ENCODE measurements at places on chromosomes 5 and 9.

DNA sequence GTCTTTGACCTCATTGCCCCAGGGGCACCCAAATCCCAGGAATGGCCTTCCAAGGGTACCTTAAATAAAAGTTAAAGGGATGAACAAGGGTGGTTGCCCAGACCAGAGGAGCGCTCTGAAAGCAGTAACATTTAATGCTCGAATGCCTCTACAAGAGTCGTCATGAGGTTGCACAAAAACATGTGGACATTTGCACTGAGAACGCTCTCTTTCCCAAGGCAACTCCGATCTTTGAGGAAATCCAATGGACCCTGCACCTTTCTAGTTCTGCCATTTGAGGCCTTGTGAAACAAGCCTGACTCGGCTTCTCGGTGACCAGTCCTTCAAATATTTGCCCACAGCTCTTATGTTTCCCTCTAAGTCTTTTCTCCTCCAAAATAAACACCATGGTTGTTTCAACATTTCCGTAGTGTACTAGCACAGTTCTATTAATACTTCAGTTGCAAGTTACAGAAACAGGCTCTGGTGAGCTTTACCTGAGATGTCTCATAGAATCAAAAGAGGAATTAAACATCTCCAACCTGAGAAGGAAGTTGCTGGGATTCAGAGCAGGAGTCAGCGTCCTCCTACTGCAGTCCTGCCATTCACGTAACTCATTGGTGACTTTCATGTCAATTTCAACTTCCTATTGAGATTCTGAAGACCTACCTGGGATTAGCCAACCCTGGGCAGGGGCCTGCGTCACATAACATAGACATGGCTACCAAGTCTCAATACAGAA lies 168.8 kb upstream of the RAI14 start:
- no peak for DNase-seq

- no peak for DNase-seq
Measured at GRCh38 chr5:40601198-40601868, 78.4 kb upstream of the PTGER4 start.

GRCh38 chr5:57054671-57055070 lies 102.7 kb upstream of the MIER3 start:
- DNase-seq = no peak

- DNase-seq = no peak
Measured at GRCh38 chr9:19701991-19702390, 86.8 kb downstream of the SLC24A2 start.

GRCh38 chr9:34133436-34133949 lies 7.0 kb upstream of the DCAF12 start:
- no peak for DNase-seq

GRCh38 chr9:107251756-107252322 lies 31.2 kb upstream of the RAD23B start:
- DNase-seq = no peak

DNA sequence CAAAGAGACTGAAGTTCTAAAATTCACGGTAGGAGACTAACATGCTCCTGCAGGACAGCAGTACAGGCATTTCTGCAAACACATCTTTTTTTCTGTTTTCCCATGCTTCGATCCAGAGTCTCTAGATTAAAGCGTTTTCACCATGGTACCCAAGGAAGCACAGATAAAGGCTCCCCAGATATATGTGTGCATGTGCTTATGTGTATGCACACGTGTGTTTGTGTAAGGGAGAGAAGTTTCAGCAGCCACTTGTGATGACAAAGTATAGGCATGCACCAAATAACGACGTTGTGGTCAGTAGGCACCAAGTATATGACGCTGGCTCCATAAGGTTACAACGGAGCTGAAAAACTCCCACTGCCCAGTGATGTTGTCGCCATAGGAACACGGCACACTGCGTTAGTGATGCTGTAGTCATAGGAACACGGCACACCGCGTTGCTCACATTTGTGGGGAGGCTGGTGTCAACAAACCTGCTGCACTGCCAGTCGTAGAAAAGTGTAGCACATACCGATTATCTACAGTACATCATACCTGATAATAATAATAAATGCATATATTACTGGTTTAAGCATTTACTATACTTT lies 21.7 kb downstream of the MED10 start:
- DNase-seq = no peak

DNA sequence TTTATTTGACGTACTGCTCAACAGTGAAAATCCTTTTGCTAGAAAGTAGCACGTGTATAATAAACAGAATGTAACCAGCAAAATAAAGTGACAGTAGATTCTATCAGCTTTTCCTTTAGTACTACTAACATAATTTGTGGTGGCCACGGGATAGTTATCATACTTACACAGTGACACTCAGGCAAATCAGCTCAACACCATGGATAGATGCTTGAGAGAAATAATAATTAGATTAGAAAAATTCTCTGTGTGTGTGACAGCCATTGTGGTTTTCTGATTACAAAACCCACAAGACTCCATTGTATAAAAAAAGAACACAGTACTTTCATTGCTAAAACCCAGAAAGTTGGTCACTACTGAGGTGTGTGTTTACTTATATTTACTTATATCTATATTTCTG lies 101.1 kb downstream of the MUSK start:
- no peak for DNase-seq

GRCh38 chr5:138720840-138721239 lies 32.4 kb upstream of the CTNNA1 start:
- no peak for DNase-seq

DNA sequence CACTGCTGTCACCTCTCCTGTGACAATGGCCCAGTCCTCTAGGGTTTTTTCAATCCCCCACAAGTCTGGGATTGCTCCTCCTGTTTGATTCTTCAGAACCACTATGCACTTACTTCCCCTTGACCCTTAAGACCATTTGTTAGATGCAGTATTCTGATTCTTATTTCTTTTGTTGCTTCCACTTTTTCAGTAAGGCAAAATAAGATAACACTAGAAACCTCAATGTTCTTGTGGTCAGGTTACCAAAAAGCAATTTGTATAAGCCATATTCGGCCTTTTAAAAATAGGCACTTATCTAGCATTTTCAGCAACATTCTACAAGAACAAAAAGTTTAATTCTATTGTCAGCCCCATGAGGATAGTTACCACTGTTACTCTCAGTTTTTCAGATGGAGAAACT lies 220.0 kb downstream of the KDM4C start:
- DNase-seq = no peak

DNA sequence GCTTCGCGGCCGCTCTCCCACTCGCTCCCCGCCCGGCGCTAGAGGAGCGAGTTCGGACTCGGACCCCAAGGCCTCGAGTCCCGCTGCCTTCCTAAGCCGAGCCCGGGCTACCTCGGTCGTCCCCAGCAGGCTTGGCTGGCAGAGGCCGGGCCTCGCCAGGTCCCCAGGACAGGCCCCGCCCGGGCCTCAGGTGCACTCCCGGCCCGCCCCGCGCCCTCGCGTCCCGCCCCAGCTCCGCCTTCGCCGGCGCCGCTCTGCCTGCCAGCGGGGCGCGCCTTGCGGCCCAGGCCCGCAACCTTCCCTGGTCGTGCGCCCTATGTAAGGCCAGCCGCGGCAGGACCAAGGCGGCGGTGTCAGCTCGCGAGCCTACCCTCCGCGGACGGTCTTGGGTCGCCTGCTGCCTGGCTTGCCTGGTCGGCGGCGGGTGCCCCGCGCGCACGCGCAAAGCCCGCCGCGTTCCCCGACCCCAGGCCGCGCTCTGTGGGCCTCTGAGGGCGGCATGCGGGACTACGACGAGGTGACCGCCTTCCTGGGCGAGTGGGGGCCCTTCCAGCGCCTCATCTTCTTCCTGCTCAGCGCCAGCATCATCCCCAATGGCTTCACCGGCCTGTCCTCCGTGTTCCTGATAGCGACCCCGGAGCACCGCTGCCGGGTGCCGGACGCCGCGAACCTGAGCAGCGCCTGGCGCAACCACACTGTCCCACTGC lies at the start of gene SLC22A5:
TSS of gene SLC22A5 (plus strand) at position 237 of the 707 bp plus-strand sequence. CDS start at position 500, 263 bp downstream.
- peak; percentile 23 for DNase-seq

DNA sequence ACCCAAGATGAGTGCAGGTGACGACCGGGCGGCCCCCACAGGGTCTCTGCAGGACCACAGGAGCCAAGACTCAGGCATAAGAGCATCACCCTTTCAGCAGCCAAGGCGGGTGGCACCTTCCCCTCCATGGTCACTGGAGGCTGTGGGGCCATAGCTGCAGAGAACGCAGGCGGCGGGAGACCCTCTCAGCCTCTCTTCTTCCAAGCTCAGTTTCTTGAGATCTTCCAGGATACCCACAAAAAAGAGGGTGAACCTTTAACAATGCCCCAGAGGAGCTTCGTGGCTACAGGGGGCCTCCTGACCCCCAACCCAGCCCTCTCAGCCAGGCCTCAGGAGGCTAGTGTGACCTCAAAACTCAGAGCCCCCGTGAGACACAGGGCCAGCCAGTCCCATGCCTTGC lies 5.8 kb upstream of the TBC1D9B start:
- DNase-seq = no peak

- no peak for DNase-seq
Measured at GRCh38 chr9:91813176-91813795, 136.7 kb downstream of the ROR2 start.

GRCh38 chr5:153900703-153901395 lies 137.9 kb downstream of the FAM114A2 start:
- DNase-seq = no peak

GRCh38 chr9:15982182-15982581 lies 429.3 kb downstream of the CCDC171 start:
- DNase-seq = no peak

DNA sequence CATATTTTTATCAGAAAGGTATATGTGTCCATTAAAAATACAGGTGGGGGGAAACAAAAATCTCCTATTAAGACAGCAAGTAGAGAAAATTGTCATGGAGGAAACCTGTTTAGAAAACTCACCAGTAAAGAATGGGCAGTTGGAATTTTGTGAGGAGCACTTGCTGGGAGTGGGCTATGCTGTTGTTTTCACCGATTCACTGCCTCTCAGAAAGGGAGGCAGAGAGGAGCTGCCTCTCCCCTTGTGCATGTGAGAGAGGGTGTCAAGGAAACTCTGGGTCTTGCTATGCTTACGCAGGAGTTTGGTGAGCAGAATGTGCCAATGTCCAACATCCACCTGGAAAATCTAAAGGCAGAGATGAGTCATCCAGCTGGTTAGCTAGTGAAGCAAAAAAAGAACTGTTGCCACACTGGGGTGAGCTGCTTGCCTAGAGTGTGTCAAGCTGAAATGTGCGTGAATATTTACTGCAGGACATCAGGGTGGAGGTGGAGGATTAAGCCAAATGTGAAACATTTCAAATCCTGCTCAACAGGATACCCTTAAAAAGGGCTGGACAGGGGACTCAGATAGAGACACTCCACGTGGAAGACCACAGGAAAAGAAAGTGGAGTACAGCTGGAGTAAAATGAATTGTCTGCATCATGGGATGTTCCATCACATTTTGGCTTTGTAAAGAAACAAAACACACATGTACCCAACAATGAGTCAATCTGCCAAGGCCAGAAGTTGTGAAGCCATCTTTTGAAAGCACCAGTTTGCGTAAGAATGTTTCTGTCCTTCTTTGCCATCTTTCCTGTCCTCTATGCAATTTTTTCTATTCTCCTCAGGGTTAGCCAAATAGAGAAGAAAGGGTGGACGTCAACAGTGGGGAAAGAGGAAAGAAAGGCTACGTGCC lies 449.7 kb upstream of the MPDZ start:
- no peak for DNase-seq

DNA sequence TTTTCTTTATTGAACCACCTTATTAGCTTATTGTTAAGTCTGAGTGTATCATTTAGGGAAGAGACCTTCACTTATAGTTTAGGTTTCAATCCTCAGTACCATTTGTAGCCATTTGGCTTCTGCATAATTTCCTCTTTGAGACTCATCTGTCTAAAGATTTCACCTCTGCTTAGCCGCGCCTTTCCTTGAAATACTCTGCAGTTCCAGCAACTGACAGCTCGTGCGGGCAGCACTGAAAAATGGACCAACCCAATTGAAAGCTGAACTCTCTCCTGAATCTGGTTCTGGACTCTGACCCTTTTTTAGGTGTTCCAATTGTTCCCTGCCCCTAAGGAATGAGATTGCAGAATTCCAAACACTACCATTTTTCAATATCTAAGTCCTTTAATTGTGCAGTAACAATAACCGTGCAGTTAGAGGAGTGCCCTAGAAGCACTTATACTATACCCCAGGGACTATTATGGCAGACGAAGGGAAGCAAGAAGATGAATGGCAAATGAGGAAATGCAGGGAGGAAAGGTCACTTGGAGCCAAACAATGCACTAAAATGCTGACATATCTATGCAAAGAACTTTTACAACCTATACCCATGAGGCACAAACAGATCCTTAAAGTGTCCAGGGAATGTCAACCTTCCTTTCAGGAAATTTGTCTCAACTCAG lies 50.1 kb upstream of the PDE4D start:
- no peak for DNase-seq

- DNase-seq = no peak
Measured at GRCh38 chr5:124126504-124127217, 614.7 kb downstream of the CSNK1G3 start.

GRCh38 chr5:79990205-79990597 lies 861 bp downstream of the MTX3 start:
- no peak for DNase-seq

Measured in activated CD8-positive, alpha-beta memory T cell treated with anti-CD3 and anti-CD28 coated beads for 4 hours (primary cell).